Dorsolateral prefrontal cortex (tissue), 122 donors: ENCODE measurements at places on chromosomes 11 and 22.

DNA sequence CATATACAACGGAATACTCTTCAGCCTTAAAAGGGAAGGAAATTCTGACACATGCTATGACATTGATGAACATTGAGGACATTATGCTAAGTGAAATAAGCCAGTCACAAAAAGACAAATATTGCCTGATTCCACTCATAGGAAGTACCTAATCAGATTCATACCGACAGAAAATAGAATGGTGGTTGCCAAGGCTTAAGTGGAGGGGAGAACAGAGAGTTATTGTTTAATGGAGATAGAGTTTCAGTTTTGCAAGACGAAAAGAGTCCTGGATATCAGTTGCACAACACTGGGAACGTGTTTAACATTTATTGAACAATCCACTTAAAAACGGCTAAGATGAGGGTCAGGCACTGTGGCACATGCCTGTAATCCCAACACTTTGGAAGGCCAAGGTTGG is 45.6 kb upstream of the HIPK3 start:
- no peak for DNase-seq

GRCh38 chr22:45738206-45738605 is 66.6 kb downstream of the ATXN10 start:
- DNase-seq = no peak

GRCh38 chr11:35750315-35750714 is 87.7 kb downstream of the TRIM44 start:
- DNase-seq = no peak

DNA sequence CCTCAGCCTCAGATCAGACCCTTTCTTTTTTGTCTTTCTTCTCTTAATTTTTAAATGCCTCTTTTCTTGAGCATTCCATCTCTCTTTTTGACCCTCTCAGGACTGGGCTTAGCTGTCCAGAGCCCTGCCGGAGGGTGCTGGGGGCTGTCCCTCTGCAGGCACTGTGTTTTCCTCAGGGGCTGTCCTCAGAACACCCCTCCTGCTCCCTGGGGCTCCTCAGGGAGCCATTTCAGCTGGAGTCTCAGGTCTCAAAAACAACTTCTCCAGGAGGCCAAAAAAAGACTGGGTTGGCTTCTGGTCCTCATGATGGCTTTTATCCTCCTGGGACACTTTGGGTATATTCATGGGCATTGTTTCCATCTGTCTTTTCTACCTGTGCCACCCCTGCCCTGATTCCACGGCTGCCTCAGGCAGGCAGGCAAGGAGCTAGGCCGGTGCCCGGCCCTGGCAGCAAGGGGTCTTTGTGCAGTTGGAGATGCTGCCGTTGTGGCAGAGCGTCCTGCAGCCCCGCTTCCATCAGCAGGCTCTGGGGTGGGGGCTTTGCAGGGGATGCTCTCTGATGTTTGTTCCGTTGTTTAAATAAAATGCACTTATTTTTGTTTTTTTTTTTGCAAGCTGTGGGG is 85.1 kb downstream of the CEP164 start:
- DNase-seq = no peak

DNA sequence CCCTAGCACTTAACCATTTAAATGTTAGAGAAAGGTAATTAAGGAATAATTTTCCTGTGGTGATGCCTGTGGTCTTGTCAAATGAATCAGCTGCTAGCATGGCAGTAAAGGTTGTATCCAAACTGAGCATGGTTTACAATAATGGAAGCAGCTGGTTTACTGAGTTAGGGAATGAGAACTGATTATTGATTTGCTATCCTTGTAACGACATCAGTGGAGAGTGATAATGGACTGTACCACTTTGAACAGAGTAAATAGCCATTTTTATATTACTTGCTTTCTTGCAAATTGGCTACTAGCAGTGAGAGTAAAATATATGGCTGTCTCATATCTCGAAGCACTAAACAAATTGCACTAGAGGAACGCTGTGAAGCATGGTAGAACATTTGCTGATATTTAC is 589.0 kb upstream of the ANO5 start:
- DNase-seq = no peak

DNA sequence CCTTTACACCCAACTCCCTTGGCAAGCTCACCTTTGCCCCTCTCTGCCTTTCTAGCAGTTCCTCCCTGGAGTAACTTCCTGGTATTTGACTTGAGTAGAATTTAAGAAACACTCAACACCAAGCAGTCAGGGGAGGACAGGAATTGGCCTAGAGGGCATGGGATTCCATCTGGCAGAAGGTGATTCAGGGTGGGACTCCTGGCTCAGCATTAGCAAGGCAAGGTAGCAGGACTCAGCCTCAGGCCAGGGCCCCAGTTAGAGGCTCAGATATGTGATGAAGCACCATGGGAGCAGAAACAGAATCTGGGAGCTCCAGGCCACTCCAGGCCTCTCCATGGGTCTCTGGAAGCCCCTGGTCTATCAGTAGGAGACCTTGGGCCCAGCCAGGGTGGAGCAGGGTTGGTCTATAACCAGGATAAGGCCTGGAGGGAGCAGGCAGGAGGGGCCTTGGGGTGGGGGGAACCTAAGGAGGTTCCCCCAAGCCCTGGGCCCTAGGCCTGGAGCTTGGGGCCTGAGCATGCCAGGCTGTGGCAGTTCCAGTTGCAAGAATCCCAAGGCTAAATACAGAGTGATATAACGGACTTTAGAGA is 148.2 kb downstream of the PARVA start:
- no peak for DNase-seq

DNA sequence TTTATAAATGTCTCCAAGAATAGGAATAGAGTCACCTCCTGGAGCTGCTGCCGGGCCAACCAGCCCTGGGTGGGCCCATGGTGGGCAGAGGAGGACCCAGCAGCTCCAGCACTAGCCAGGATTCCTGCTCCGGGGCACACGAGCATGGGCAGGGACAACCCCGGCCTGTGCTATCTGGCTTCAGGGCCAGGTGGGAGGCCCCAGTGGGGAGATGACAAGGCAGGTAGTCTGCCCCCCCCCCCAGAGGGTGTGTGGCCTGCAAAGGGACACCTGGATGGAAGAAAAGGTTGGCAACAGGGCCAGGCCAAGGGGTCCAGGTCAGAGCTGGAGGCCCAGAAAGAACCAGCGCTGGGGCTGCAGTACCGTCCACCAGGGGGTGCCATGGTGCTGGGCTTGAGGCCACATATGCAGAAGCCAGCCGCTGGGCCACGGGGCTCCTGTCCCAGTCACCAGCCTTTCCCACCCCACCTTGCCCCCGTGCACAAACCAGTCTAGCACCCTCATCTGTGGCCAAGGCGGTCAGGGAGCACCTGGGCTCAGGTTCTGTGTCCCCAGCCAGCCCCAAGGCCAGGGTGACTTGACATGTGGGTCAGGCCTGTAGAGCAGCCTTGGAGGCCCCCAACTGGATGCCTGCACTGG is 3.4 kb downstream of the TSPAN32 start:
- peak; percentile 79 for DNase-seq

DNA sequence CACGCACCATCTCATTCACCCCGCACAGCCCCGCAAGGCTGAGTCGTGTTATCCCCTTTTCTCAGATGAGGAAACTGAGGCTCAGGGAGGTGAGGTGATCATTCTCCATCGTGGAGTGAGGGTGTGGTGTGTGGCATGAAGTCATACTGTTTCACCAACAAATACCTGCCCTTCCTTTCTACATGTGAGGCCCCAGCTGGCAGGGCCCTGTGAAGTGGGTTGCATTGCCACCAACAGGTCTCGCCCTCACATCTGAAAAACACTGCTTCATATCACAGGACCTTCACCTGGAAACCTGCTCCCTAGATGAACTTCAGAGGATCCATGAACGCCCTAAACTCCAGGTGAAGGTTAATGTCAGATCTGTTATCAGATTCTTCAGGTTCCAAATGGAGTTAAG is 4.3 kb downstream of the SSTR3 start:
- no peak for DNase-seq

DNA sequence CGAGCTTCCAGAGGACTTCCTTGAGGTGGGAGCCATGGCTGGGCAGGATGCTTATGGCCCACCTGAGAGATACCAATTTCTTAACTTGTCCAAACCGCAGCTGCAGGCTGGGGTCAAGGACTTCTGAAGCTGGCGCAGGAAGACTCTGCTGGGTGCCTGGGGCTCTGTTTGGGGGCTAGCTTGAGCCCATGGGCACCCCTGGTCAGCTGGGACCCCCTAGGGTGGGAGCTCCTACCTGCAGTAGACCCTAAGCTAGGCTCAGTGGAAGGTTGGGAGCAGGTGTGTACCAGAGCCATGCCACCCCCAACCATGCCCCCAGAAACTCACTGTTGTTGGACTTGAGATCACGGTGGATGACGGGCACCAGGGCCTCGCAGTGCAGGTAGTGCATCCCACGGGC is 1.3 kb downstream of the MAP3K11 start:
- DNase-seq = no peak

GRCh38 chr22:39297490-39298240 is 21.8 kb downstream of the RPL3 start:
- no peak for DNase-seq
